Activated CD4-positive, alpha-beta T cell treated with anti-CD3 and anti-CD28 coated beads, Interleukin-2, amount 10 ng/mL, durations not matched to agents 24 days and 14 days (primary cell): ENCODE measurements at places on chromosomes 11 and 22.
A peak's percentile ranks its signal among the peaks of the same experiment; 100 is the strongest.

DNA sequence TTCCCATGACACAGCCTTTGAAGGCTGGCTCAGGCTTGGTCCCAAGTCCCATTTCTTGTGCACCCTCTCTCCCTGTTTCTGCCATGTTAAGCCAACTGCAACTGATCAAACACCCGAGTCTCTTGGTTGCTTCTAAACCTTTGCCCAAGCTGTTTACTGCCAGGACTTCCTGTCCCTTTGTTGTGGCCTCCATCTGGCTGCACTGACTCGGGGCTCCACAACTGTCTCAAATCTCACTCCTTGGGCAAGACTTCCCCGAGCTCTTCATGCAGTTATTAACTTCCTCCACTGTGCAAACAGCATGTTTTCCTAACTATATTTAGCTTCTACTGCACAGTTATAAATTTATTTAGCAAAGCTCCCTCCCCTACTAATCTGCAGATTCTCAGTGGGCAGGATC is 4.3 kb downstream of the VPREB1 start:
- DNase-seq = peak; percentile 74

- no peak for DNase-seq
These were observed 7.2 kb downstream of the ZC3H7B start for GRCh38 chr22:41308544-41308947.

DNA sequence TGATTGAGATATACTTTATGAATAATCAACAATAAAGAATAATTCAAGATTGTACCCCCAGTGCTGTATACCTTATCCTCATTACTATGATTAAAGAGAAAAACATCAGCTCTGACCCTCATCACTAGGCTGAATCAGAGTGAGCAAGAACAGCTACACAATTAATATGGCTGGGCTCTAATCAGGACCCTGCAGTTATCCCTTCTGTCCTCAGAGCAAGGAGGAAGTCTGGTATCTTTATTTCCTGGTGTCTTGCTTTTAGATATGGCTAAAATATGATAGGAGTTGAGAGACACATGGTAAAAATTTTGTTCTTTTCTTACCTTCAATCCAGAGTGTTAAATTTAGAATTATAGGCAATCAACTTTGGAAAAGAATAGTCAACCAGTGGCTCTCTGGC is 28.6 kb upstream of the GAB2 start:
- DNase-seq = no peak

- no peak for DNase-seq
These were observed 17.7 kb upstream of the PAFAH1B2 start for GRCh38 chr11:117126223-117126965.

DNA sequence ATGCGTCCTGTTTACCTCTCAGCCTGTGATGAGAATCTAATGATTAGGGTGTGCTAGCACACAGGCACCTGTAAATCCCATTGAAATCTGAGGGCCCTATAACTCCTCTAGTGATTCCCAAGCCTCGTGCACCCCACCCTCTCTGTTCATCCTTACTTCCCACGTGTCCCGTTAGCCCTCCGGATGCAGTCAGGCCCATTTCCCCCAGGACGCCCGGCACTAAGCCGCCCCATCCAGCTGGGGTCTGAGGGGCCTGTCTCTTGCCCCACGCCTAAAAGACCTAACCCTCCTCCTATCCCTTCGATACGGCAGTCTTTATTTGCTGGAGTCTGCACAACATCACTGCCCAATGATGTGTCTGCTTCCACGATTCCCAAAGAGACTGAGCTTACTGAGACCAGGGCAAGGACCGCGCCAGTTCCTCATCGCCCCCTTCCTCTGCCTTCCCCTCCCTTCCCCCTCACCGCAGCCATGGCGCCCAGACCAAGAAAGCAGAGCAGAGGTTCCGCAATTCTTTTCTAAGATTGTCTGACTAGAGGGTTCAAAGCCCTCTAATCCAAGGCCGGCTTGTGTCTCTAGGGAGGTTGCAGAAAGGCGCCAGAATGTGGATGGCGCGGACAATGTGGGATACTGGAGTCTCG is 1.1 kb upstream of the FADS2 start:
- DNase-seq = no peak

DNA sequence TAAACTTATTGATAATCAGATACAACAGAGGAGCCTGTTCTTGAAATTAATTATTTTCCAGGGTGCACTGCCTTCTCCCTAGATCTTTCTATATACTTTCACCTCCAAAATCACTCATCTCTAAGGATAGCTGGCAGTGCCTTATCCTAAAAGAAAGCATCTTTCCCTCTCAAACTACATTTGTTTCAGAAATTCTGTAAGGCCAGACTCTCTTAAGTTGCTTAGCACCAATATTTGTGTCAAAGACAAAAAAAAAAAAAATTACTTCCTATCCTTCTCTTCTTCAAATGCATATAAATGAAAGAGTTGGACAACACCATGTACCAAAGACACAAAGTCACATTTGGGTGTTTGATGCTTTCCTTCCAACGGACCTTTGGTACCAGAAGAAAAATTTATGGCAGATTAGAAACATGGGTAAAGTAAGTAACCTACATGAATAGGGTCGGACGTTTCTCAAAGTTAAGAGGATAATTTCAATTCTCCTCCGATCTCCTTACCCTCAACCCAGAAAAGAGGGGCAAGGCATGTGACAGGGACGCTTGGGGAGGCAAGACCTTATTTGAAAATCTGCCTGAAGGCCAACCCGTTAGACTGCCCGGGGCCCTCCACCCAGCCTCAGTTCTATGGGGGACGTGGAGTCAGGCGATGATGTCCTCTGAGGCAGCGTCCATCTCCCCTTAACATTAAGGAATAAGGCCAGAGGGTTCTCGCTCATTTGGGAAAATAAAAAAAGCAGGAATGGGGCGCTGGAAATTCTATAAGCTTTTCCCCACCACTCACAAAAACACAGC is 66.3 kb downstream of the ETS1 start:
- DNase-seq = peak; percentile 81

- no peak for DNase-seq
These were observed 7.3 kb downstream of the SNX19 start for GRCh38 chr11:130908770-130909625.

DNA sequence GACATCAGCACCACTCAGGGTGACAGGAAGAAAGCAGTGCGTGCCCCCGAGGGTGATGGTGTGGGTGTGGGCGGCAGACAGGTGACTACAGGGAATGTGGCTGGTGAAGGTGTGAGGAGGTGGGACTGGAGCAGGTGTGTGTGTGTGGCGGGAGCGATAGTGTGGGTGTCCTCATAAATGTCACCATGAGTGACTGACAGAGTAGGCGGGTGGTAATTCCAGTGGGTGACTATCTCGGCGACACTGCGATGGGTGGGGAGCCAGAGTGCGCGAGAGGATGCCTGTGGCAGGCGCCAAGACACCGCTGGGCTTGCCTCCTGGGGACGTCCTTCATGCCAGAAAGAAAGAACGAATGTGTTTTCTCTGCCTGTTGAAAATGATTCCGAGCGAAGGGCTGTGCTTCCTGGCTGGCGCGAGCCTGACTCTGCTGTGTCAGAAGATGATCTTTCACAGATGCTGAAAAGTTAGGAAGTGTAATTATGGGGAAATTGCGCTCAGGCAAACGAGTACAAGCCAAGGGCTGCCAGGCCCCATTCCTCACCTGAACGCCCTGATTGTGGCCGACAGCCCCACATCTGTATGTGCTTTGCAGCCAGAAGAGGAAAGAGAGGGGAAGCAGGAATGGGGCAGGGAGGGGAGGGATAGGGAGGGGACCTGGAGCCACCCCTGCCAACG is 98.8 kb upstream of the CD82 start:
- DNase-seq = no peak

DNA sequence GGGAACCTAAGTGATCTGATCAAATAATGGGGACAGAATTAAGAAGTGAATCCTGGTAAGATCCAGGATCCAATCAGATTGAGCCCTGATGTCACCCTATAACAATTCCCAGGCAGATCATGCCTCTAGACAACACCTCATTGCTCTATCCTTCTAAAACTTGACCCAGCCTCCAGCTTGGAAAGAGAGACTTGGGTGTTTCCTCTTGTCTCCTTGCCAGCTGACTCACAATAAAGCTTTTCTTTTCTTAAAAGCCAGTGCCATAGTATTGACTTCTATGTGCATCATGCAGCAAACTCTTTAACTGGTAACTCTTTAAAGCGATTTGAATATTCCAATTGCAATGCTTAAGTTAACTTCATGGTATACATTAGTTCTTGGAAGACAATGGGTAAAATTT is 109.6 kb upstream of the CHORDC1 start:
- no peak for DNase-seq
